ENCODE measurements at places on chromosomes 2 and 18.

DNA sequence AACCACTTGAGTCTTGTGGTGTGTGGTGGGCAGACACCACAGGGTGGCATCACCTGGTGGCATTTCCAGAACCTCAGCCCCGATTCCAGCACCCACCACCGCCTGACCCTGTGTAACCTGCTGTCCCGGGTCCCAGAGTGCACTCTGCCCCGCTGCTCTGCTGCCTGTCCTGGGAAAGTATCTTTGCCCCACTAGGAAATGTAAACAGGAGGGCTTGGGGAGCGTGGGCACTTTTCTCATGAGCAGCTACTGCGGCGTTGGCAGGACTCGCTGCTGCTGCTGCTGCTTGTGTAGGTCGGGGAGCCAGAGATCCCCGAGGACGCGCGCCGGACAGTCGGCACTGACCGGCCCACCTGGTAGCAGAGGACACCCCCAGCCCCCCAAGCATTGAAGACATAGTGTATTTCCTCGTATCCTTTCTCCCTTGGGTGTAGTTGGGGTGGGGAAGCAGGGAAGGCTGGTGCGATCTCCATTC, 13.4 kb downstream of the DTYMK start:
- DNase-seq = no peak

DNA sequence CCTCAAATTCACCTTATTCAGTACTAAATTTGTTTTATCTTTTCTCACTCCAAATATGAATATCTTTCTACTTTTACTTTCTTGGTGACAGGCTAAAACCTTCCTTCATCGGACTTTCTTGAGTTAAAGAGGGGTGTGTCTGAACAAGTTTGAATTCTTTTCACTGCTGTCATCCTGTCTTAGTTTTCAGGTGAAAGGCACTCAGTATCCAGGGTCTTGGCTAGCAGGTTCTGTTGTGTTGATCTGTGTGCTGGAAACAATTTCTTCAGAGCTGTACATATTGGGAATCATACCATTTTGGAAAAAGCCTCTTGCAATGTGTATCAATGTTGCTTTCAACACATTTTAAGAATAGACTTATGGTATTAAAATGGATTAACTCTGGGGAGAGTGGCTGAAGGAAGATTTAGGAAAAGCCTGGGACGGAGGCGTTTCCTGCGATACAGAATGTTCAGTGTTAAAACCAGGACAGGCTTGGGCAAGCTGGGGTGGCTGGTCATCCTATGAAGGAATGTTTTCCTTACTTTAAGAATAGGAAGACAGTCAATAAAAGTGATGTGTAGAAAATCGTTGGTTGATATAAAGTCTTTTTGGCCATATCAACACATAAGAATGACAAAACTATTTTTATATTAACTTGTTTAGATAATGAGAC, 350.7 kb upstream of the SPRED2 start:
- DNase-seq = no peak

- no peak for DNase-seq
Observed at GRCh38 chr2:39210846-39211245, 32.9 kb downstream of the CDKL4 start.

DNA sequence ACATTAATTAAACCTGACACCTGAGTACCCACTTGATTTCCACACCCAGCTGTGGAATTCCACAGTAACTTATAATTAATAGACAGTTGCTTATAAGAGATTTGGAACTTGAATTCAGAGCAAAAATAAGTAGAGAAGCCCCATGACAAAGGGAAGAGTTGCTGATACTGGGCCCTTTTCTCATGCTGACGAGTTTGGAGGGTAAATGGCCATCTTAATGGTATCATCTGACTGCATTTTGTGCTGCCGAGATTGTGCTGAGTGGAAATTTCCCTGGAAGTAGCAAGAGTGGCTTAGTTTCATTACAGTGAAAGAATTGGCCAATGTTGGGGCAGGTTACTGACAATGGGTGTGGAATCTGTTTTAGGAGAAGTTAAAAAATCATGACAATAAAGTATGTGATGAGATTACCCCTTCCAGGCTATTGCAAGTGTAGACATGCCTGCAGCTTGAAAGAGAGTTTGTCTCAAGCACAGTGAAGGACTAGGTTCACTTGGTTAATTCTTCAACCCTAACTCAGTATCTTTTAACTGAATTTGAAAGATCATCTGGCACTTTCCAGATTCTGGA, 49.9 kb downstream of the VSNL1 start:
- DNase-seq = no peak

- DNase-seq = no peak
Observed at GRCh38 chr2:21627938-21628337, 504.2 kb downstream of the TDRD15 start.

- peak; percentile 93 for DNase-seq
Observed at GRCh38 chr2:74181739-74182138, 3.1 kb upstream of the MOB1A start.

DNA sequence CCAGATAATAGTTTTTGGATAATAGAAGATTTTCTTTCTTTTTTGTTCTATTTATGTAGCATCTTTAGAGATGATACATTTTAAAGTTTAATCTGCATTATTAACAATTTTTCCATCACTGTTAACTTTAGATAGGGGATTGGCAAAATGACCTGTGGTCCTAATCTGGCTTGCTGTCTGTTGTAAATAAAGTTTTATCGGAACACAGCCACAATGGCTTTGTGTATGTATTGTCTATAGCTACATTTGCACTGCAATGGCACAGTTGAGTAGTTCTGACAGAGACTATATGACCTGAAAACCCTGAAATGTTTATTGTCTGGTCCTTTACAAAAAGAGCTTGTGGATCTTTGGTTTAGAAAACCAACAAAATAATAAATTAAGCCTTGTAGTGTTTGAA, 97.0 kb upstream of the CERS6 start:
- DNase-seq = no peak

DNA sequence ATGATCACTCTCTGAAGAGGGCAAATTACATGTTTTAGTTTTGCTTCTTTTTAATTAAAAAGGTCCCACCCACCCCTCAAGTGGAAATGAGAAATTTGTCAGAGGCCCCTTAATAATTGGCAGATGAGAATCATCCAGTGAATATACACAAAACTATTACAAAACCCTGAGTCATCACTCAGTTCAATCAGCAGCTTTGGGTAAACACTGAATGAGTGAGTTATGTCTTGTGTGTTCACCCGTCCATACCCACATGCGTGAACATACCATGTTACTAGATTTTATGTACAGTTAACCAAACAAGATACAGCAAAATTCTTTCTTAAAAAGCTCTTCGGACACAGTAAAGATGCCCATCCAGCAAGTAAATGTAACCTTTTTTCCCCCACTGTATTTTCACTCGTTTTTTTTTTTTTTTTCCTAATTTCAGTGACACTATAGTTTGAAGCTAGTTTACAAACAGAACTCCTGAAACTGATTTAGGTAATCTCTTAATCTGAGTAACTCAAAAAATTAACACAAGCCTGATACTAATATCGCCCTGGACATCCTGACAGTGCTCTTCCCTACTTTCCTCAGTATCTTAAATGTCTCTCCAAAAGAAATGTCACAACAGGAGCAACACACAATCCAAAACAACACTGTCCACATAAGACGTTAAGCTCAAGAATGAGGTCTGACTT, 1.4 kb downstream of the PSME4 start:
- peak; percentile 48 for DNase-seq

GRCh38 chr2:165163761-165164160, 40.1 kb downstream of the SCN3A start:
- DNase-seq = no peak

GRCh38 chr18:50982086-50982801, 14.4 kb downstream of the ELAC1 start:
- DNase-seq = no peak

- DNase-seq = no peak
Observed at GRCh38 chr2:5509362-5509761, 182.8 kb upstream of the SOX11 start.

GRCh38 chr2:134324947-134325346, 71.1 kb downstream of the MGAT5 start:
- DNase-seq = peak; percentile 26

DNA sequence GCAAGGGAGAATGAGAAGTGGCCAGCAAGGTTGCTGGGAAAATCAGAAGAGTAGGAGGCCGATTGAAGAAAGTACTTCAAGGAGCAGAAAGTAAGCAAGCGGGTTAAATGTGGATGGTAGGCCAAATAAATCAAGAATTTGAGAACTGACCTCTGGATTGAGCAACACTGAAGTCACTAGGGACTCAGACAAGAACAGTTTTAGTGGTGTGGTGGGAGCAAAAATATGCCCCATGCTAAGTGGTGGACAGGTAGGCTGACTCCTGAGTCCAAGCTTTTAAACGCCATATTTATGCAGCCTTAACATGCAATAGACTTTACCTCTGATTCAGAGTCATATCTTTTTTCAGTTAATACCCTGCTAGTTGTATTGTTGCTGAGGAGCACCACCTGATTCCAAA, 4.5 kb downstream of the TRABD2A start:
- DNase-seq = no peak

- DNase-seq = no peak
Observed at GRCh38 chr2:4914551-4914950, 777.6 kb upstream of the SOX11 start.

DNA sequence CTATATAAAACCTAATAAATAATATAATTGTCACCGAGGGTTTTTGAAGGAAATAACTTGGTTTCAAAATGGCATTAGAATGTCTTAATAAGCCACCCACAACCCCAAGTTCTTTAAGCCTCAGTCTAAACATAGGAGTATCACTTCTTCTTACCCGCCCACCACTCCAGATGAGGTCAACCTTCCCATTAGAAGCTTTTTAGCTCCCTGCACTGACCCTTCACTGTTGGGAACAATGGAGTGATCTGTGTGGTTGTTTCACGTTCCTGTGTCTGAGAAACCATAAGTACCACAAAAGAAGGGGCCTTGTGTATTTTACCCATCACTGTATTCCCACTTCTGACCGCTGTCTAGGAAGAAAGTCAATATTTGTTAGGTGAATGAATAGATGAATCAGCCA, 326.3 kb upstream of the ZNF521 start:
- DNase-seq = no peak

DNA sequence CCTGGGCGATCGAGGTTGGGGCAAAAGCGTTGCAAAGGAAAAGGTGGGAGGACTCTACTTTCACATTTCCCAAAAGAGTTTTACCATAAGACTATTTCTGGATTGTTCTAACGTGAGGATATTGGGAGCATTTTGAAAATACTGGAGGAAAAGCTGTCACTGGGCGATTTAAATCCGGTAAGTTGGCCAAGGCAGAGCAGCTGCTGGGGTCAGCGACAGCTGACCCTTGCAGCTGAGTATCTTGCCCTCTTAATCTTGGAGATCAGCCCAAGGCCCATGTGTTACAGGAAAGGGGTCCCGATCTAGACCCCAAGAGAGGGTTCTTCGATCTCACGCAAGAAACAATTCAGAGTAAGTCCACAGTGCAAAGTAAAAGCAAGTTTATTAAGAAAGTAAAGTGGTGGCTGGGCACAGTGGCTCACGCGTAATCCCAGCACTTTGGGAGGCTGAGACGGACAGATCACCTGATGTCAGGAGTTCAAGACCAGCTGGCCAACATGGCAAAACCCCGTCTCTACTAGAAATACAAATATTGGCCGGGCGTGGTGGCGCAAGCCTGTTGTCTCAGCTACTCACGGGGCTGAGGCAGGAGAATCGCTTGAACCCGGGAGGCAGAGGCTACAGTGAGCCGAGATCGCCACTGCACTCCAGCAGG, 964 bp upstream of the ST3GAL5 start:
- DNase-seq = no peak
